Colonic mucosa (tissue), 4 donors: ENCODE measurements at places on chromosomes 13 and 19. TPM values are rescaled to one million over a fixed set of nuclear protein-coding genes. Genes with fewer than 3 reads are reported as not detected.
A peak's percentile ranks its signal among the peaks of the same experiment; 100 is the strongest.

DNA sequence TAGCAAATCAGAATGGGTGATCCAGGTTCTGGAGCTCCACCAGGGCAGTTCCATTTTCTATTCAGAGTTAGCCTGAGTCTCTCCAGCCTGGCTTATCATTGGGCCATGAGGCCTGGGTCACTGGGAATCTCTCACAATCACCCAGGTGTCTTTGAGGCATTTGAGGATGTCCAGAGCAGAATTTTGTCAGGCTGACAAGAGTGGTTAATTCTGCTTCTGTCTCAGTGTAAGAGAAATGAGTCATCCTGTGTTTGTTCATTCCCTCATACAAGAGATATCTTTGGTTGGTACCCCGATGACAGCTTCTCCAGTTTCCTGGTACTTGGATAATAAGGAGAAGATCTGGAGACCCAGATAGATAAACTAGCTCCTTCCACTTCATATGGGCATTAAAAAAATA, 10.4 kb downstream of the ZNF93 start:
- no peak for DNase-seq

GRCh38 chr19:13804830-13805683, 9.8 kb downstream of the ZSWIM4 start:
- no peak for DNase-seq

Gene RETN
- total RNA-seq = not detected

DNA sequence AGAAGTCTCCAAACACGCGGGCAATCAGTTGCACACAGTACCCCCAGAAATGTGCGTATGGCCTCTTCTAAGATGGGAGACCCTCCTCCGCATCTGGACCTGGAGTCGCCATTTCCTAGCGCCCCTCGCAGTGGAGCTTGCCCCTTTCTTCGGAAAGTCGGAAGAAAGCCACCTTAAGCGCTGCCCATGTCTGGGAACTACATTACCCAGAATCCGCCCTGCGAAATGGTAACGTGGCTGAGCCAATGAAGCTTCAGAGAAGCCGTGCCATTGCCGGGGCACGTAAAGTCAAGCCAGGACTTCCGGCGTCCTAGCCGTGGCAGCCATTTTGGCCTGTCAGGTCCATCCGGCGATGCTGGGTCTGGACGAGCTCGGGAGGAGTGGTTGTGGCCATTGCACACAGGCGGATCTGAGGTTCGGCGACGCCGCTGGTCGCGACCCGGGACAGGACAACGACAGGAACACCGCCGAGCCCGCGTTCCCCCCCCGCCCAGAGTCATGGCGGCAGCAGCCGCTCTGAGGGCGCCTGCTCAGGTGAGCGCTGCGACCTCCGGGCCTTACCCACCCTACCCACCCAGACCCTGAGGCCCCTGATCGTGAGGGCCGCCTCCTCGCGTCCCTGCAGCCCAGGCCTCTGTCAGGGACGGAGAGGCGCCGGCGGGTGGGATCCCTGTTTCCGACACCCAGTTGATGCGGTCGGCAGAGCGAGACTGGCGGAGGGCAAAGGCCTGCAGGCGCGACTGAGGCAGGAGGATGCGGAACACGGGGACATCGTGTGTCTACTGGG, at the start of gene ZNF586:
Gene ZNF586 (plus strand): TSS at position 332 of the 787 bp plus-strand sequence. CDS start 167 bp downstream, at position 499.
- DNase-seq = peak; percentile 90

GRCh38 chr19:18428787-18429674, 8.9 kb downstream of the ISYNA1 start:
- peak; percentile 77 for DNase-seq

DNA sequence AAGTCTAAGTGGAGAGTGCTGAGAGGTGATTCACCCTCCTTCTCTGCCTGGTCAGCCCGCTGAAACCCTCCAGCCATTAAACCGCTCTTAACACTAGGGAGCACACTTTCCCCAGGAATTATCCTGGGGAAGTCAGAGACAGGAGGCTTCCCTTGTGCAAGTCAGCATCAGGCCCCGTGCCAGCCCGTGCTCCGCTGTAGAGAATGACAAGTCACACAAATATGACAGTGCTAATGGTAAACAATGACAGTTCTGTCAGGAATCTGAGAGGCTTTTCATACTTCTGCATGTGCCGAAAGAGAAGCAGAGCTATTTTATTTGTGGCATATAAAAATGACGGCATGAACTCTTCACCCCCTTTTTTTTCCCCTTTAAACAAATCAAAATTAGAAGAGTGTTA, 816.9 kb upstream of the SLC10A2 start:
- DNase-seq = peak; percentile 33
